ENCODE measurements at places on chromosomes 13 and 19. TPM values are rescaled to one million over a fixed set of nuclear protein-coding genes. Genes with fewer than 3 reads are reported as not detected.
A peak's percentile ranks its signal among the peaks of the same experiment; 100 is the strongest.

GRCh38 chr13:113145911-113146598, 12.4 kb upstream of the PROZ start:
- no peak for DNase-seq

- peak; percentile 92 for DNase-seq
These were observed 5.2 kb downstream of the EFNB2 start for GRCh38 chr13:106530171-106530851.

GRCh38 chr19:4497770-4498389, 20.4 kb downstream of the PLIN4 start:
- DNase-seq, result no peak

Gene MEDAG
- not detected for total RNA-seq

All from PC-9 (cell line).